A549 (cell line): ENCODE measurements at places on chromosomes 3 and 15. TPM values are rescaled to one million over a fixed set of nuclear protein-coding genes. Genes with fewer than 3 reads are reported as not detected.

GRCh38 chr15:40091861-40092255 is 16.8 kb downstream of the BMF start:
- no peak for DNase-seq

DNA sequence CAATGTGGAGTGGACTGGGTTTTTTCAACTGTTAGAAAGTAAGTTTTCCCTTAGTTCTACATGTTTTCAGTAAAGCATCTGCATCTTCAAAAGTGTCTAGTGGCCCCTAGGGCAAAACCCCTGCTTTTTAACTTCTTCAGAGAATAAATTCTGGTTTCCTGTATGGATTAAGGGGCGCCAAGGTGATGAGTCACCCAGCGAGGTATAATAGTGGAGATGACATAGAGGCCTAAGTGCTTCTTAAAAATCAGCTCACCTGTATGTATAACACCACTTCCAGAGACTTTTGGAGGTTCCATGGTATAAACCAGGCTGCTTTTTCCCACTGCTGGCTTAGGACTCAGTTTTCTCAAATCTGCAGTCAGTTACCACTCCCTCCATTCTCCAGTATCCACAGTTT is 68.9 kb downstream of the SYN2 start:
- DNase-seq: no peak

DNA sequence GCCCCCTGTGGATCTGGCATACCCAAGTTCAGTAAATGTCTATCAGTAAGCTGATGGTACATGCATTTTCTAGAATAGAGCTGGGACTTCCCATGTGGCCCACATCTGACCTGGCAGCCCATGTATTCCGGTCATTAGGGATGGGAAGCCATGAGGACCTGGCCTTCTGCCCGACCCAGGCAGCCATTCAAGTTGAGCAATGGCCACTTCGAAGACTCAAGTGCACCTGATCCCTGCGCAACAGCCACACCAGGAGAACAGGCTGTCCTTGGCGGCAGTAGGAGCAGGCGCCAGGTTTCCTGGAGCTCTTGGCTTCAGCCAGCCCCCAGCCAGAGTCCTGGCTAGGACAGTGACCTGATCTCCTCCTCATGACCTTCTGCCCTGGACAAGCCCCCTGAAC is 14.6 kb downstream of the HEMK1 start:
- no peak for DNase-seq

DNA sequence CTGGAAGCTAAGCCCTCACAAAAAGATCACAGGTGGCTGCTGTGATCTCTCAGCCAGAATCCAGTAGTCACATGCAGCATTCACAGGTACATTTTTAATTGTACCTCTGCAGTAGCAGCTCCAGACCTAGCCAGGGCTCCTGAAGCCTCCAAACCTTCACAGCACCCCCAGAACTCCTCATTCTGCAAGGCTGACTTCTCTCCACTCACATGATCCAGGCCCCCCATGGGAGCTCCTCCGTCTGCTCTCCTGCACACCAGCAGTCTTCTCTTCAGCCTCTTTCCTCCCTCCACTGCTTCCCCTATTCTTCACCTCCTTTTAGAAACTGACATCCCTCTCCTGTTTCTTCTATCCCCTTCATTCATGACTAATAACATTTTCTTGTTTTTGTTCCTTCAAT is 13.2 kb upstream of the CPEB1 start:
- DNase-seq: no peak

GRCh38 chr3:50388016-50388719 is 28.8 kb upstream of the TMEM115 start:
- DNase-seq: no peak

The RTP4 gene
- polyA plus RNA-seq: not detected in 3 replicates

GRCh38 chr15:77036537-77037387 is 34.1 kb downstream of the TSPAN3 start:
- no peak for DNase-seq

The IFRD2 gene
- polyA plus RNA-seq: 79.7 to 86.2 TPM (median 80.9 TPM) in 3 replicates

DNA sequence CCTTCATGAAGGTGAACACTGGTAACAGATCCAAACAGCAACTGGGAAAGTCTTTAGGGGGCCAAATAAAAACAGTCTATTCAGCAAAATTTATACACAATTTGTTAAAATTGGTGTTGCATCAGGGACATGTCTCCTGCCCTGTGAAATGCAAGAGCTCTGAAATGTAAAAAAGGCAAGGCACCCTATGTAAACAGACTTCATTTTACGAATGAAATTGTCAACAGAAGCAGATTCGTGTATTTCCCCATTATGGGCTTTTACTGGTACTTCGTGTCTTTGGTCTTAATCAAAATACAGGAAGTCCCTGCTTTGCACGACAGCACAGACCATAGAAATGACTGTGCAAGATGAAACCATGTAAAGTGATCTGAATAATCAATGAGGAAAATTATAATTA is 127.3 kb upstream of the THBS1 start:
- no peak for DNase-seq

- peak; percentile 37 for DNase-seq
These were observed 69.7 kb upstream of the LINGO1 start for GRCh38 chr15:77702211-77702957.

- DNase-seq: peak; percentile 52
These were observed 749.1 kb downstream of the ROBO1 start for GRCh38 chr3:79018671-79019136.

- no peak for DNase-seq
These were observed 102.5 kb downstream of the SH3GL3 start for GRCh38 chr15:83549623-83550022.

GRCh38 chr3:27985369-27986035 is 255.9 kb upstream of the CMC1 start:
- no peak for DNase-seq

The CPNE9 gene
- 0.05 to 0.07 TPM in 2 of 3 replicates, not detected in the other for polyA plus RNA-seq

The PPP1R14D gene
- 0.21 to 0.46 TPM (median 0.45 TPM) in 3 replicates for polyA plus RNA-seq

The SPTSSB gene
- polyA plus RNA-seq: 0.06 to 0.07 TPM in 2 of 3 replicates, not detected in the other

- DNase-seq: no peak
These were observed 369.0 kb downstream of the UNC13C start for GRCh38 chr15:54347082-54347827.

- DNase-seq: no peak
These were observed 33.7 kb upstream of the ALCAM start for GRCh38 chr3:105332961-105333360.

DNA sequence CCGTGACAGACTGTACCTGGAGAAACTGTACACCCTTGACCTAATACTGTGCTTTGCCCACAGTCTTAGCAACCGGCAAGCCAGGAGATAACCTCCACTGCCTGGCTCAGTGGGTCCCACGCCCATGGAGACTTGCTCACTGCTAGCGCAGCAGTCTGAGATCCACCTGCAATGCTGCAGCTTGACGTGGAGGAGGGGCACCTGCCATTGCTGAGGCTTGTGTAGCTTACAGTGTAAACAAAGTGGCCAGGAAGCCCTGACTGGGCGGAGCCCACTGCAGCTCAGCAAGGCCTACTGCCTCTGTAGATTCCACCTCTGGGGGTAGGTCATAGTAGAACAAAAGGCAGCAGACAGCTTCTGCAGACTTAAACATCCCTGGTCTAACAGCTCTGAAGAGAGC is 189.3 kb downstream of the EDEM1 start:
- DNase-seq: no peak

- DNase-seq: peak; percentile 41
These were observed 708 bp upstream of the GCHFR start for GRCh38 chr15:40762919-40763800.

DNA sequence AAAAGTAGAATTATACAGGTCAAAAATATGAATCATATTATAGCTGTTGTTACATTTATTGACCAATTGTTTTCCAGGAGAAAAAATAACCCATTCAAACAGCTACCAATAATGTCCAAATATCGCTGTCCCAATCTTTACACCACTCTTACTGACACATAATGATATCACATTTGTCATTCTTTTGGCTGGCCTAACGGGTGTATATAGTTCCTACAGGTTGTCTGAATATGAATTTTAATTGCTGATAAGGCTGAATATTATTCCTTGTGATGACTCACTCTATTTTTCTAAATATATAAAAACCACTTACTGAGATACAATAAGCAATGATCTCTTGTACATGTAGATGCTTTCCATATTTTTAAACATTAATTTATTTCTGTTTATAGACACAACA is 76.4 kb downstream of the FSIP1 start:
- no peak for DNase-seq

The SLC9A9 gene
- 0.10 to 0.30 TPM (median 0.22 TPM) in 3 replicates for polyA plus RNA-seq

The PLA1A gene
- polyA plus RNA-seq: 0.12 to 0.17 TPM (median 0.12 TPM) in 3 replicates

DNA sequence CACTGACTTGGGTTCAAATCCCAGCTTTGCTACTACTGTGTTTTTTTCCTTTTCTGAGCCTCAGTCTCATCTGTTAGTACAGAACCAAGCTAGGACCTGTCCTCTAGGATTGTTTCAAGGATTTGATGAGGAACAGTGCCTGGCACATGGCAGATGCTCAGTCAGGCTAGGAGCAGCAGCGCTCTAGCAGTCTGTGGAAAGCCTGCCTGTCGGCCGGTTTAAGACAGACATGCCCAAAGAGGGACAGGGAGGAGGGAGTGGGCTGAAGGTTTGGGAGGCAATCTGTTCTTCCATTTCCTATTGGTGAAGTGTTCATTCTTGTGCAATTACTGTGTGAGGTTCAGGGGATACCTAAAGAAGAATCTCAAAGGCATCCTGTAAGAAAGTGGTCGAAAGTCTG is 35.1 kb upstream of the RGMA start:
- no peak for DNase-seq

DNA sequence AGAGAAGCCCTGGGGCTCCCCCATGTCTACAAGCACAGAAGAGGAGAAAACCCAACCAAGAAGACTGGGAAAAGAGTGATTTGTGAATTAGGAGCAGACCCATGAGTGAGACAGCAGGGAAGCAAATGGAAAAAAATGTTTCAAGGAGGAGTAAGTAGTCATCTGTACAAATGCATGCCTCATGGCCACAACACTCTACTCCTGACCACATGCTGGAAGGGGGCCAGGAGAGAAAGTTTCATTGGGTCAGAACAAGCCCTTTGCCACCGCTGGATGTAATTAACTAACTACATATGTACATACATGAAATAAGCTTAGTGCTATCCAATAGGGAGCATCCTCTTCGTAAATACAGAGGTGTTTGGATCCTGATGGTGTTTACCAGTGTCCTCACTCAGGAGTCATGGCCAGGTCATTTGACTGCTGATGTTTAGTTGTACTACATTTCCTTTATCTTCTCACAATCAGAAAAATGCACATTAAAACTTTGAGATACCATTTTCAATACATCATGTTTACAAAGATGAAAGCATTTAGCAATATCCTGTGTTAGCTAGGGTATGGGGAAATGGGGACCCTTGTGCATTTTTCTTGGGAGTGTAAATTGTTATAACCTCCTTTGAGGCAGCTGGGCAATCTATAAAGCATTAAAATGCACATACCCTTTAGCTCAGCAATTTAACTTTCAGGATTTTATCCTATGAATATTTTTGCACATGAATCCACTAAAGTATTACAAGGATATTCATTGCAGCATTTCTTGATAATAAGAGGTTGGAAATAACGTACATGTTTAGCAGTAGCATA is 27.1 kb downstream of the CLRN1 start:
- no peak for DNase-seq

DNA sequence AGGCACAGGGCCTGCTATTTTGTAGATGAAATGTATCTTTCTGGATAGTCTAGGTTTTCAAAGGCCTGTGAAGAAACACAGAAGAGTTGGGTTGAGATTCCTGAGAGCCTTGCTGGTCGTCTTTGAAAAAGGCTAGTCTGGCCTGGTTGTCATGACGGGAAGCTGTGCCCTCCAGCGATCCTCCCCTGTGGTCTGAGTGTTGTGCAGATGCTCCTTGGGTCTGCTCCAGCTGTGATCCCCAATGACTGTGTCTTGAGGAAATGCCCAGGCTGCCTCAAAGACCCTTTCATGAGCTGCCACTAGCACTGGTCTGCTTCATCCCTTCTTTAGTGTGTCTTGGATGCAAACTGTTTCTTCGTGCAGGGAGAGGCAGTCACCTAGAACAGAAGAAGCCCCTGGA is 111.0 kb upstream of the SYNPR start:
- no peak for DNase-seq

DNA sequence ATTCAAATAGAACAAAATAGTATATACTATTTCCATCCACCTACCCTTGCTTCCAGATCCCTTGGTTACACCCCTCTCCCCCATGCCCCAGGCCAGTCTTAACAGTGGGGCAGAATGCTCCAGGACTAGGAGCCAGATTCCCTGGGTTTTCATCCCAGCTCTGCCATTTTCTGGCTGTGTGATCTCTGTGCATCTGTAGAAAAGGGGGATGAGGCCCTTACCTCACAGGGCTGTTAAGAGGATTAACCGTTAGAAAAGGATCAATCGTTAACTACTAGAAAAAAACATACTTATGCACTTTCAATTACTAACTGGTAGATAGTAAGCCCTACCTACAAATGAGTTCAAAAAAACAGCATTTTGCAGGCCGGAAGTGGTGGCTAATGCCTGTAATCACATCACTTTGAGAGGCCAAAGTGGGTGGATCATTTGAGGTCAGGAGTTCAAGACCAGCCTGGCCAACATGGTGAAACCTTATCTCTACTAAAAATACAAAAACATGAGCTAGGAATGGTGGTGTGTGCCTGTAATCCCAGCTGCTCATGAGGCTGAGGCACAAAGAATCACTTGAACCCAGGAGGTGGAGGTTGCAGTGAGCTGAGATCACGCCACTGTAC is 11.7 kb downstream of the EBLN2 start:
- DNase-seq: no peak

DNA sequence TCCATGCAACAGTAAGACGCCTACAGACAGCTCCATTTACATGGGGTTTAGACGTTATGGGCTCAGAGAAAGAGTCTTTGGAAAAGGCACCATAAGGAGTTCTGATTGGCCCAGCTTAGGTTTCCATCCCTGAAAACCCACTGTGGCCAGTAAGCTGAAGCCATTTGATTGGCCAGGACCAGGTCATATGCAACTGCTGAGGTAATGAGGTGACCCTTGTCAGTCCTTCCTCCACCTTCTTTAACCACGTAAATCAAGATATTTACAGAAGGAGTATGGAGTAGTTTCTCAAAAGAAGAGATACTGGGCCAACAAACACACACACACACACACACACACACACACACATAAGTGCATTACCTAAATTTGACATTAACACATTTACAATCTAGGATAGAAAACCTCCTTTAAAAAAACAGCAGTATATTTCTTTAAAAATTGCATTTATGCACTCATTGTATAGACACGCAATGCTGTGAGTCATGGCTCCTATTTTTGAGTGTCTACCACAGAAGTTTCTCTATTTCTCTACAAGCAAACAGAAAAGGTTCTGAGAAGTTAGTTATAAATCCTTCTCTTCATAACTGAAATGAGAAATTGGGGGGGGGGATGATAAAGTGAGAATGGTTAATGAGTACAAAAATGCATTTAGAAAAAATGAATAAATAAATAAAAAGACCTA is 16.3 kb upstream of the MB21D2 start:
- no peak for DNase-seq

DNA sequence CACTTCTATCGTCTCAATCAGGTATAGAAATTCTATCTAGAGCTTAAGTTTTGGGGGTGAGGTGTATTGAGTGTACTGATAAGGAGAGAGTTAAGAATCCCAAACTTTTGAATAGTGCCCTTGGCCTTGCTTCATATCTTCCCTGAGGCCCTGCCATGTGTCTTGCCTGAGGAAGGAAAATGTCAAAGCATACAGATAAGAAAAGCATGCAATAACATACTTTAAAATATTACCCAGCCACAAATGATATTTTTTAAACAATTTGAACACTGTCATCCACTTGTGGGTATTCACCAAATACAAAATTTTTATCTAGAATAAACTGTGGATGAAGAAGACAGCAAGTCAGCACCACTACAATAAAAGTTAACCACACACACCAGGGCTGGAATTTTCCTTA is 631.0 kb upstream of the ALCAM start:
- DNase-seq: no peak

GRCh38 chr3:72231439-72232196 is 446.7 kb upstream of the PROK2 start:
- no peak for DNase-seq
